ENCODE measurements at places on chromosomes 12 and 14.

- no peak for DNase-seq
Measured at GRCh38 chr12:991350-992333, 619 bp downstream of the ERC1 start.

DNA sequence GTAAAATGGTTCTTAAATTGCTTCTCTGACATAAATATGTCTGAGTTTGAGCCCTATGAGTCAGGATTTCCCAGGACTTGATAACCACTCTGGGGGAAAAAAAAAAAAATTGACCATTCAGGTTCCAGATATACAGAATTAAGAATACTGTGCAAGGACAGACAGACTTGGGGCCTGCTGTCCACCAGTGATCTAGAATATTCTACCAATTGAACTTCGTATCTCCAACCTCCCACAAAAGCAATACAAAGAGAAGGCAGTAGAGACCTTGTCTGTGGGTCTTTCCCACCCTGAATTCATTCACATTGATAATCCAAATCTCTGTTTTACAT, 4.1 kb downstream of the SINHCAF start:
- no peak for DNase-seq

GRCh38 chr12:92471551-92471950, 231.2 kb upstream of the PLEKHG7 start:
- no peak for DNase-seq

DNA sequence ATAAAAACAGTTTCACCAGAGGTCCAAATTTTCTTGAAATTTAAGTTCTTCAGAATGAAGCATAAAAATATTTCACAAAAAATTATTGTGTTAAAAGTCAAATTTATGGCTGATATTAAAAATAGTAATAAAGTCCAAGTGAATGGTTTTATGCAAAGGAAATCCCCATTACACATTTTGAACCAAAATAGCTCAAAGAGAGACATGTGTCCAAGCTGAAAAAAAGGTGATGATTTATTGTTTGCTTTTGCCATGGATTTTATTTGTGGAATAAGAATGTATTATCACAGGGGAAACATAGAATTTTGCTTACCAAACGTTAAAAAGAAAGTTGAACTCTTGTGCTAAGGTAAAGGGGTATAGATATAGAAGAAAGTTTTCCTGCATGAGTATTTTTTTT, 4.6 kb downstream of the FOXG1 start:
- no peak for DNase-seq

DNA sequence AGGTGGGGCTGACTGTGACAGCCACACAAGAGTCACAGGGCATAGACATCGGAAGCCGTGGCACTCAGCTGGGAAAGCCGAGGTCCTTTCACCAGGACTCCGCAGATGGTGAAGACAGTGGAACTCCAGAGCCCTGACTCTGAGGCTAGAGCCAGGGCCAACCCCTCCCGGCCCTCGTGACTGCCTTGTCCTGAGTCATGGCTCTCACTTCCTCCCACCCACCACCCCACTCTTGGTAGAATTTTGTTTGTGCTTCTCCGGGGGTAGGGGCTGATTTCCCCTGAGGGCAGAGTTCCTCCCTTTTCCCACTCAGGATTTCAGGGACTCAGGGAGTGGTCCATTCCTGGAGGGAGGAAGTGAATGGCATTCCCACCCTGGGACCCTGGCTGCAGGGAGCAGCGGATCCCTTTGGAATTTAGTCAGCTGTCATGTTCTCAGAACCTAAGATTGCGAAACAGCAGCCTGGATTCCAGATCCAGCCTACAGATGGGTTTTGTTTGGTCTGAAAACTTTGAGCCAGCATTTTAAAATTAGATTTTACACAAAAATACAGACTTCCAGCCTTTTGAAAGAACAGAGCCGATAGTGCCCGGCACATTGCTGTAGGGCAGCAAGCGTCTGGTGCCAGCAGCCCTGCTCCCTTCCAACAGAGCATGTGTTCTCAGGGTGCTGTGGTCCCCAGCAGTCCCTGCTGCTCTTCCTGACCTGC, 50.7 kb downstream of the TPCN1 start:
- peak; percentile 67 for DNase-seq

GRCh38 chr14:33062881-33063280, 124.2 kb downstream of the NPAS3 start:
- no peak for DNase-seq

- peak; percentile 39 for DNase-seq
Measured at GRCh38 chr14:75234173-75235115, 44.2 kb upstream of the FOS start.

- no peak for DNase-seq
Measured at GRCh38 chr14:77516126-77516525, 17.5 kb upstream of the ISM2 start.

- DNase-seq: no peak
Measured at GRCh38 chr12:101891462-101891971, 14.1 kb downstream of the DRAM1 start.

Data from midbrain (tissue), 1 donor.